Endodermal cell (in vitro differentiated cells): ENCODE measurements at places on chromosomes 2 and 18. TPM values are rescaled to one million over a fixed set of nuclear protein-coding genes. Genes with fewer than 3 reads are reported as not detected.

The LTBP1 gene
- total RNA-seq, result 31.8 to 43.4 TPM (median 39.4 TPM) in 3 replicates

The RSAD2 gene
- total RNA-seq, result 0.47 and 0.75 TPM in 2 replicates

DNA sequence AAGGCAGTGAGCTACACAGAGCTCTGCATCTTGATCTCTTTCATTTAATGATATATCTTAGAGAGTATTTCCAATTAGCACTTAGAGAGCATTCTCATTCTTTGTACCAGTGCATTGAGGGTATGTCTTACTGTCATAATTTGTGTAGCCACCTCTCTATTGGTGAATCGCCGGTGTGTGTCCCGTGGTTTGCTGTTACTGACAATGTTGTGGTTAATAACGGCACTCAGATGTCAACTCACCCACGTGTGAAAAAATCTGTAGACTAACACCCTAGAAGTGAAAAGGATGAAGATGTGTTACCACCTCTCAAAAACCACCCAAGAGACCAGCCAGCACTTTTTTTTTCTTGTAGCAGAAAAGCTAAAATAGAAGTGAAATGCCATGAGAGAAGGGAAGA is 37.1 kb downstream of the TEX51 start:
- DNase-seq, result no peak
- H3K27me3 ChIP-seq, result no peaks in the 10 kb centered on the region
- H3K27ac ChIP-seq, result no peak overlapping the region
- no peaks in the 10 kb centered on the region for H3K4me1 ChIP-seq
- no peaks in the 10 kb centered on the region for H3K36me3 ChIP-seq

The TMEFF2 gene
- 0.09 and 0.29 TPM in 2 replicates for total RNA-seq

The OSGEPL1 gene
- 10.7 to 17.5 TPM (median 16.1 TPM) in 3 replicates for total RNA-seq

The FKBP1B gene
- 28.1 to 35.3 TPM (median 32.3 TPM) in 3 replicates for total RNA-seq

- DNase-seq, result no peak
- no peak overlapping the region for H3K27ac ChIP-seq
- peaks cover 19% of the 10 kb centered on the region for H3K4me1 ChIP-seq
- no peaks in the 10 kb centered on the region for H3K36me3 ChIP-seq
Measured at GRCh38 chr2:107094450-107094986, 208.6 kb upstream of the ST6GAL2 start.

The WDPCP gene
- total RNA-seq, result 20.8 to 33.8 TPM (median 25.1 TPM) in 3 replicates

DNA sequence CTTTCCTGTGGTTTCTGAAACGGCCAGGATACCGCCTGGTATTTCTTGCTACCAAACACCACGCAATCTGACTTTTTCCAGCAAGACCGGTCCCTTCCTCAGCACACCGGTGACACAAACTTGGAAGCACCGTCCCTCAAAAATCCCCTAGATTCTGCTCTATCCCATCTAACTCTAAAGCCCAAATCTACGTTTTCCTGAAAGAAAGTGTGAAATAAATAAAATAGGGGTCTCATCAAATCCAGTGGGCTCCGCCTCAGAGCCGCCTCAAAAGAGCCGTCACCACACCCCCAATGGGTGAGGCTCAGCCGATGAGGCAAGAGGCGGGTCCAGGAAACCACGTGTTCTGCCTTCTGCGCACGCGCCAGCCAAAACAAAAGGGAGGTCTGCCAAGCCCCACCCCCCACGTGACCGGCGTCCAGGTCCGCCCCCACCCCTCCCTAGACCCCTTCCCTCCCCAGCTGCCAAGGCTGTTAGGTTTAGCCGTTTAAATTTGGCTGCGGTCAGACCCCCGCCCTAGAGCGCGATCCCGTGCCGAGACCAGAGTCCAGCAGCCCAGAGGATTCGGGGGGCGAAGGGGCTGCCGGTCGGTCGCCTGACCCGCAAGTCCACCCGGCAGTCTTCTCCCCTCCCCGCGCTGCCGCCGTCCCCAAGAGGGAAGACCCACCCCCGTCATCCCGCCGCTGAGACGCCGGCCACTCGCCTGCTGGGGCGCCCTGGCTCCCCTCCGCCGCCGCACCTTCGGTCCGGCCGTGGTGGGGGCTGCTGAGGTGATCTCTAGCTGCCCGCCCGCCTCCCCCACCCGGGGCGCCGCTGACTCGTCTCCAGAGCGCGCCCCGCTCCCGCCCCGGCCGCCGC is 534 bp downstream of the KANSL1L start:
- no peaks in the 10 kb centered on the region for H3K27me3 ChIP-seq
- peak; percentile 99 for DNase-seq
- peak overlapping the region; percentile 96 for H3K4me3 ChIP-seq
- peak overlapping the region; percentile 98 for H3K27ac ChIP-seq
- no peaks in the 10 kb centered on the region for H3K36me3 ChIP-seq
- peaks cover 2% of the 10 kb centered on the region for H3K4me1 ChIP-seq

- peak overlapping the region; percentile 90 for H3K27ac ChIP-seq
- H3K27me3 ChIP-seq, result no peaks in the 10 kb centered on the region
- H3K4me1 ChIP-seq, result no peaks in the 10 kb centered on the region
- DNase-seq, result no peak
Measured at GRCh38 chr2:120596990-120597594, 138.6 kb upstream of the GLI2 start.

DNA sequence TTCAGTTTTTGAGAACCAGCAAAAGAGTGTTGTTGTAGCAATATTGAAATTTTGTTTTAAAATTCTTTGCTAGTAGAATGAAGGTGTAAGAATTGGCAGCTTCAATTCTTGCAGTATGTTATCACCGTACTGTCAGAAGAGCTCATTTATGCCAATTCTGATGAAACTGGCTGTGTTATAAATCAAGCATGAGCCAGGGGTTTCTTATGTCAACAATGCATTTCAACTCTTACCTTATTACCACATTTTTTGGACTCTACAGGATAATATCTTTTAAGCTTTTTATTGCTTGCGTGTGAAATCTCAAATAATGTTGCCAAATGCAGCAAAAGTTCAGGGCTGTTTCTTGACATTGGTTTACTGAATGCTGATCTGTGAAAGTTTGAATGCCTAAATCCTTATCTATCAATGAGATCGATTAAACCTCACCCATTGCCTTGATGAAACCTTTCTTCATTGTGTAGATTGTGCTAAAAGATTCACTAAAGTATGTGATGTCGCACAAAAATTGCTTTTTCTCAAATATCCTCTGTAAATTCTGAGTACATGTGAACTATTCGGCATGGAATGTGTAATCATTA is 1389.3 kb upstream of the ZEB2 start:
- no peaks in the 10 kb centered on the region for H3K27me3 ChIP-seq
- H3K4me3 ChIP-seq, result no peak overlapping the region
- H3K27ac ChIP-seq, result no peak overlapping the region
- H3K4me1 ChIP-seq, result no peaks in the 10 kb centered on the region
- no peaks in the 10 kb centered on the region for H3K36me3 ChIP-seq
- DNase-seq, result no peak

DNA sequence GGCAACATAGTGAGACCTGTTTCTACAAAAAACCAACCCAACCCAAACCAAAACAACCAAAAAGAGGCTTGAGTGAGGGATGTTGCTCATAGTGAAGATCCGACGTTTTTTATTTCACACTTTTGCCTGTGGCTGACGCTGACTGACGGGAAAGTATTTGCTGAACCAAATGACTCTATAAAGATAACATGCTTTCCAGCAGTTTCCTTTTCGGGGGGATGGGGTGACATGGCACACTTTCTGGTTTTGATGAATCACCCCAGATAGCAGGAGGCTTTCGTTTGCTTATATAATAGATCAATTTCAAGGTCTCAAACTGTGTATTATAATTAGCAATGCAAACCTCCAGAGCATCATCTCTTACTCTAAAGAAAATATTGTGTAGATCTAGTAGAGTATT is 150.8 kb downstream of the AQP4 start:
- no peak overlapping the region for H3K27ac ChIP-seq
- H3K27me3 ChIP-seq, result peaks cover 7% of the 10 kb centered on the region
- DNase-seq, result no peak
- H3K36me3 ChIP-seq, result no peaks in the 10 kb centered on the region
- no peak overlapping the region for H3K4me3 ChIP-seq

The FAM117B gene
- 31.1 and 34.0 TPM in 2 replicates for total RNA-seq

DNA sequence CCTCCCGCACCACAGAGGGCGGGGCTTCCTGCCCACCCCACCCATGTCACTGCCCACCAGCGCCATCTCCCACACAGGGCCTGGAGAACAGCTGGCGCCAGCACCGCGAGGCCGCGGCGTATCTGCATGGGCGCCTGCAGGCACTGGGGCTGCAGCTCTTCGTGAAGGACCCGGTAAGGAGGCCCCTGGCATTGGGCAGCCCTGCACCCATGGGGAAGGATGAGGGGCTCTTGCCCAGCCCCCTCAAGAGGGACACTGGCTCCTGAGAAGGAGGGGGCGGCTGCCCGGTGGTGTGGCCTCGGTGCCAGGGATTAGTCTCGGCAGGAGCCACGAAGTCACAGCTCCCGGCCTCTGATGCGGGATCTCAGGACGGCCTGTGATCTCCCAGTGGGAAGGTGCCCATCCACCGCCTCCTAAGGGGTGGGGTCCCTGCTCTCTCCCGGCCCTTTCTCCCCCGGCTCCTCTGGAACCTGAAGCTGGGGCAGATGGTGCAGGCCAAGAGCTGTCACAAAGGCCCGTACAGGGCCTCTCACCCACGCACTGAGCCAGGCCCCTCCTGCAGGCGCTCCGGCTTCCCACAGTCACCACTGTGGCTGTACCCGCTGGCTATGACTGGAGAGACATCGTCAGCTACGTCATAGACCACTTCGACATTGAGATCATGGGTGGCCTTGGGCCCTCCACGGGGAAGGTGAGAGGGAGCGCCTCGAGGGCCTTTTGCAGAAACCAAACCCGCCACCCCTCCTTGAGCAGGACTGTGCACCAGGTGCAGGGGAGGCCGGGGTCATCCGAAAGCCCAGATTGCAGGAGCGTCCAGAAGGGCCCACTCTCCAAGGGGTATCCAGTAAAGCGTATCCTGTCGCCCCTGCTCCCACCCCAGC is 9.1 kb downstream of the AGXT start:
- H3K27ac ChIP-seq, result no peak overlapping the region
- no peak for DNase-seq
- H3K36me3 ChIP-seq, result no peaks in the 10 kb centered on the region
- H3K4me1 ChIP-seq, result peaks cover 3% of the 10 kb centered on the region
- H3K27me3 ChIP-seq, result no peaks in the 10 kb centered on the region

GRCh38 chr18:58511897-58512581 is 116.9 kb downstream of the ALPK2 start:
- no peaks in the 10 kb centered on the region for H3K36me3 ChIP-seq
- H3K4me1 ChIP-seq, result no peaks in the 10 kb centered on the region
- peak overlapping the region; percentile 41 for H3K27ac ChIP-seq
- no peaks in the 10 kb centered on the region for H3K27me3 ChIP-seq
- H3K4me3 ChIP-seq, result no peak overlapping the region
- peak; percentile 89 for DNase-seq

DNA sequence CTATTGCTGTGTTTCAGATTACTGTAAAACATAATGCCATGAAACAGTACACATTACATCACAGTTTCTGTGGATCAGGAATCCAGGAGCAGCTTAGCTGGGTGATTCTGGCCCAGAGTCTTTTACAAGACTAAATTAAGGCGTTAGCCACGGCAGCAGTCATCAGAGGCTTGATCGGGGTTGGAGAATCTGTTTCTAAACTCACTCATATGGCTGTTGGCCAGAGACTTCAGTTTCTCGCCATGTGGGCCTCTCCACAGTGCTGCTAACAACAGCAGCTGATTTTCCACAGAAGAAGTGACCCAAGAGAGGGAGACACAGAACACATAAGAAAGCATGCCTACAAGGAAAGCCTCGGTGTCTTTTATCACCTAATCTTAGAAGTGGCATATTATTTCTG is 89.2 kb upstream of the MYO3B start:
- no peak overlapping the region for H3K27ac ChIP-seq
- no peaks in the 10 kb centered on the region for H3K36me3 ChIP-seq
- H3K4me1 ChIP-seq, result peaks cover 5% of the 10 kb centered on the region
- H3K4me3 ChIP-seq, result no peak overlapping the region
- no peaks in the 10 kb centered on the region for H3K27me3 ChIP-seq

- H3K27me3 ChIP-seq, result no peaks in the 10 kb centered on the region
- no peak for DNase-seq
- H3K27ac ChIP-seq, result no peak overlapping the region
- H3K4me3 ChIP-seq, result no peak overlapping the region
Measured at GRCh38 chr2:116692988-116693387, 1121.5 kb upstream of the DDX18 start.

The POTEC gene
- total RNA-seq, result 1.7 to 2.5 TPM (median 2.0 TPM) in 3 replicates

GRCh38 chr2:88184762-88185161 is 14.6 kb downstream of the THNSL2 start:
- H3K36me3 ChIP-seq, result peaks cover 12% of the 10 kb centered on the region
- H3K4me3 ChIP-seq, result no peak overlapping the region
- H3K4me1 ChIP-seq, result no peaks in the 10 kb centered on the region
- no peak for DNase-seq

DNA sequence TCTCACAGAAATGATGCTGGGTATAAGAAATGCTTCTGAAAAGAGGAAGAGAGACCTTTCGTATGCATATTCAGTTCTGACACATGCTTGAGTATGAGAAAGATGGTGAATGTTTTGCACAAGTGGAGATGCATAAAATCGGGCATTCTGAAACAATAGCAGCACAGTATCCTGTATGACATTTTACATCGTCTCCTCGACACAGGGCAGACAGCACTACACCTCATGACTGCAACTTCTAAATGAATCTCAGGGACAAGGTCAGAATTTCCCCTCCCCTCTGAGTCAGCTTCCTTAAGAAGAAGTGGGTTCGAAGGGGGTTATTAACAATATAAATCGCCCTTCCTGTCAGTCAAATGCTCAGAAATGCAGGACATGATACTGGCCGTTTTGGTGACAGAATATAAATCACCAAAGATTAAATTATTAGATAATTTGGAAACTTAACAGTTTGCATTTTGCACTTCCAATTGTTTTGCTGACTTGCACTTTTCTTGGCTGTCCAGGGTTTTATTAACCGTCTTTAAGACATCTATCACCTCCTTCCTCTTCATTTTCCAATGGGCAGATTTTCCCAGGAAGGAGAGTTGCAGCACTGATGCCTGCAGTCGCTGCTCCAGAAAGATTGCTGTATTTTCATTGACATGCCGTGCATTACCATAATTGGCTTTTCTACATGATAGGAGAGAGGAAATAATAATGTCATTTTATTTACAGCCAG is 57.2 kb downstream of the TSHZ1 start:
- DNase-seq, result no peak
- no peaks in the 10 kb centered on the region for H3K36me3 ChIP-seq
- H3K27me3 ChIP-seq, result no peaks in the 10 kb centered on the region
- H3K4me3 ChIP-seq, result no peak overlapping the region
- no peaks in the 10 kb centered on the region for H3K4me1 ChIP-seq

The CRYGB gene
- total RNA-seq, result not detected in 3 replicates

- H3K27me3 ChIP-seq, result no peaks in the 10 kb centered on the region
- no peaks in the 10 kb centered on the region for H3K36me3 ChIP-seq
- H3K4me3 ChIP-seq, result no peak overlapping the region
- no peak for DNase-seq
- no peaks in the 10 kb centered on the region for H3K4me1 ChIP-seq
Measured at GRCh38 chr18:38313831-38314230, 748.2 kb upstream of the CELF4 start.

The DSC3 gene
- total RNA-seq, result 0.26 and 0.41 TPM in 2 replicates

DNA sequence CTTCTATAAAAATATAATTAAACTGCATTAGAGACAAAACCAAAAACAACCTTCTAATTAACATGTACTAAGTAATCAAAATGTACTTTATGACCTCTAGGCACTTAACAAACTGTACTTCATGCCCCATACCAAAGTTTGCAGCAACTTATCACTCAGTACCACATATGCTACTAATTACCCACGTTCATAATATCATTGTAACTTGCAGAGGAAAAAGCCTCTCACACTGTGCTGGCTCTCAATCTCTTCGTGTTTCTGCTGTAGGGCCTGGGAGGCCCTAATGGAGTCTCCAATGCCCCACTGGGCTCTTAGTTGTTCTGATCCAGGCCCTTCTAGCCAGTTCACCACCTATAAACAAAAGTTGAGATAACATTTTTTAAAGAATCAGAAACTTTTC is 82.1 kb upstream of the CCDC141 start:
- no peaks in the 10 kb centered on the region for H3K4me1 ChIP-seq
- no peak overlapping the region for H3K4me3 ChIP-seq
- H3K27ac ChIP-seq, result no peak overlapping the region
- H3K27me3 ChIP-seq, result no peaks in the 10 kb centered on the region
- DNase-seq, result no peak
